ENCODE measurements at places on chromosomes 3 and 15.

DNA sequence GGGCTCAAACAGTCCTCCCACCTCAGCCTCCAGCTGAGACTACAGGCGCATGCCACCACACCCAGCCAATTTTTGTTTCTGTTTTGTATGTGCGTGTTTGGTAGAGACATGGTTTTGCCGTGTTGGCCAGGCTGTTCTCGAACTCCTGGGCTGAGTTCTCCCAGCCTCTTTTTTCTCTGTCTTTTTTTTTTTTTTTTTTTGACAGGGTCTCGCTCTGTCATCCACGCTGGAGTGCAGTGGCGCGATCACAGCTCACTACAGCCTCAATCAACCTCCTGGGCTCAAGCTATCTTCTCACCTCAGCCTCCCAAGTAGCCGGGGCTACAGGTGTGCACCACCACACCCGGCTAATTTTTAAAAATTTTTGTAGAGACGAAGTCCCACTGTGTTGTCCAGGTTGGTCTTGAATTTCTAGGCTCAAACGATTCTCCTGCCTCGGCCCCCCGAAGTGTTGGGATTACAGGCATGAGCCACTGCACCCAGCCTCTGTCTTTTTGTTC lies 867 bp upstream of the DCAF1 start:
- no peak for DNase-seq
- no peaks in the 10 kb centered on the region for H3K4me1 ChIP-seq
- no peaks in the 10 kb centered on the region for H3K36me3 ChIP-seq
- no peaks in the 10 kb centered on the region for H3K27me3 ChIP-seq
- peak overlapping the region; percentile 40 for H3K4me3 ChIP-seq

DNA sequence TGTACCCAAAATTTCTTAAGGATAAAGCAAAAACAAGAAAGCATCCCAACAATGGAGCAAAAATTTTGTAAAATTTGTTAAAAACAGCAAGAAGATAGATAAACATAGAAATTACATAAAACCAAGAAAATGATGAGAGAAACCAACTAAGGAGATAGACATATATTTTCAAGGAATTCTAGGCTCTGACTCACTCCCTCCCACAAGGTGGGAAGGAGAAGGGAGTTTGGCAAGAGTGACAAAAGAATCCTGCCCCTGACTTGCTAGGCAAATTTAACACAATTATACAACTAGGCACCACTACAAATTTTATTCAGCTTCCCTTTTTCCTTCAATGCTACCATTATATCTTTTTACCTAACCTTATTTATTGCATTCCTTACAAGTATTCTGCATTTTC lies 70.9 kb downstream of the MYO9A start:
- H3K27me3 ChIP-seq, result no peaks in the 10 kb centered on the region
- no peaks in the 10 kb centered on the region for H3K36me3 ChIP-seq
- no peaks in the 10 kb centered on the region for H3K4me1 ChIP-seq
- no peak overlapping the region for H3K4me3 ChIP-seq

DNA sequence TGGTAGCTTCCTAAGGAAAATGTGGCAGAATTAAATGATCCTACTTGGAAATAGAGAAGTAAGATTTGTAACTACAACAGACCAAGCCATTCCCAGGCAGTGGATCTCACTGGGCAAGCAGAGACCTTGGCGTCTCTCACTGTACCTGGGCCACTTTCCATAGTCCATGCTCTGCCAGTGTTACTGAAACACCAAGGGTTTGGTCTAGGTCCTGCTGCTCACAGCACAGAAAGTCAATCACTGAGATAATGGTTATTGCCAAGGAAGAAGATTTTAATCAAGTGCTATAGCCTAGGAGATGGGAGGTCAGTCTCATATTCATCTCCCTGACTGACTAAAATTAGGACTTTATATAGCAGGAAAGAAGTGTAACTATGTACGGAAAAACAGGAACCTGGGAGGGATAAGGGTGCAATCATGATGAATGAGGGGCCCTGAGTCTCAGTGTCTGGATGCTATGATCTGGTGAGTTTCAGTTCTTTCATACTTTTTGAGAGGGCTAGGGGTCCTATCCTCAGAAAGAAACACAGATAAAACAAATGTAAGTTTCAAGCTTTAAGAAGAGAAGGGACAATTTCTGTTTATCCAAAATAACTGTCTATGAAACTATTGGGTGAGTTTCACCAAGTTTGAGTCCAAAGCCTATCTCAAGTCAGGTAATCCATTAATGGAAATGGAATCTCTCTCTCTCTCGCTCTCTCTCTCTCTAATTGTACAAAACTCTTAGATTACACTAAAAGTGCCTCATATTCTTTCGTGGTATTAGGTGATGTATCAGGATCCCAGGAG lies 20.6 kb downstream of the GPR15 start:
- H3K27me3 ChIP-seq, result no peaks in the 10 kb centered on the region
- H3K4me3 ChIP-seq, result no peak overlapping the region
- H3K27ac ChIP-seq, result no peak overlapping the region
- peaks cover 17% of the 10 kb centered on the region for H3K4me1 ChIP-seq
- DNase-seq, result no peak

GRCh38 chr15:42385206-42385979 lies 26.1 kb downstream of the CAPN3 start:
- H3K4me1 ChIP-seq, result no peaks in the 10 kb centered on the region
- no peak overlapping the region for H3K4me3 ChIP-seq
- H3K27me3 ChIP-seq, result no peaks in the 10 kb centered on the region
- H3K36me3 ChIP-seq, result no peaks in the 10 kb centered on the region

- DNase-seq, result no peak
- no peak overlapping the region for H3K4me3 ChIP-seq
- no peaks in the 10 kb centered on the region for H3K4me1 ChIP-seq
- no peaks in the 10 kb centered on the region for H3K36me3 ChIP-seq
- H3K27me3 ChIP-seq, result no peaks in the 10 kb centered on the region
These were observed 54.9 kb downstream of the ANP32A start for GRCh38 chr15:68765602-68766368.

- H3K4me3 ChIP-seq, result no peak overlapping the region
- H3K36me3 ChIP-seq, result no peaks in the 10 kb centered on the region
- H3K27me3 ChIP-seq, result no peaks in the 10 kb centered on the region
- DNase-seq, result no peak
- H3K4me1 ChIP-seq, result no peaks in the 10 kb centered on the region
These were observed 189.6 kb upstream of the MCTP2 start for GRCh38 chr15:94041746-94042145.

DNA sequence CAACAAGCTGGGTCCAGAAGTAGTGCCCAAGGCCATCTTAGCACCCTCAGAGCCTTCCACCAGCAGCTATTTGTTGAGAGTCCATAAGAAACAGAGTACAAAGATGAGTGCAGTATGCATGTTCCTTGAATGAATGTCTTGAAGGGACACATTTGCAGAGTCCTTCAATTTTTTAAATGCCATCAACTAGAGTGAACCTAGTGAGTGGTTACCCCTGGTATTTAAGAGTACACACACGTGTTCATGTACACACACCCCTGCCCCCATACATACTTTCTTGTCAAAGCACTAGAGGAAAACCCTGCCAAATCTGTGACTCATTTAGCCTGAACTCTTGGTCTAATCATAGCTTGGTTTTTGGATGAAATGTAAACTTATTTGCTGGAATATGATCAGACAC lies 84.5 kb upstream of the GALNT15 start:
- H3K27ac ChIP-seq, result no peak overlapping the region
- no peak for DNase-seq
- no peaks in the 10 kb centered on the region for H3K36me3 ChIP-seq
- H3K4me1 ChIP-seq, result no peaks in the 10 kb centered on the region

DNA sequence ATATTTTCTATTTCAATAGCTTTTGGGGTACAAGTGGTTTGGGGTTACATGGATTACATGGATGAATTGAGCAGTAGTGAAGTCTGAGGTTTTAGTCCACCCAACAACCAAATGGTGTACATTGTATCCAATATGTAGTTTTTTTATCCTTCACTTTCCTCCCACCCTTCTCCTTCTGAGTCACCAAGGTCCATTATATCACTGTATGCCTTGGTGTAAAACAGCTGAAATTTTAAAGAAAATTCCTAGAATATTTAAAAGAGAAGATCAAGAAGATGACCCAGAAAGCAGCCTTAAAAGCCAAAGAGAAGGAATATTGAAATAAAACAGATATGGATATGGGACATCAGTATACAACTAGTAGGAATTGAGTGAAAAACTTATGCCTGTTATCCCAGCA lies 204.2 kb upstream of the COL8A1 start:
- no peak for DNase-seq
- no peaks in the 10 kb centered on the region for H3K4me1 ChIP-seq
- H3K27ac ChIP-seq, result no peak overlapping the region
- no peaks in the 10 kb centered on the region for H3K36me3 ChIP-seq

GRCh38 chr3:152328841-152329240 lies 60.1 kb downstream of the MBNL1 start:
- H3K36me3 ChIP-seq, result 0 out of 2 replicates have a peak, but pooled peaks cover 5% of the 10 kb centered on the region
- H3K4me1 ChIP-seq, result peaks cover 67% of the 10 kb centered on the region
- no peaks in the 10 kb centered on the region for H3K27me3 ChIP-seq

DNA sequence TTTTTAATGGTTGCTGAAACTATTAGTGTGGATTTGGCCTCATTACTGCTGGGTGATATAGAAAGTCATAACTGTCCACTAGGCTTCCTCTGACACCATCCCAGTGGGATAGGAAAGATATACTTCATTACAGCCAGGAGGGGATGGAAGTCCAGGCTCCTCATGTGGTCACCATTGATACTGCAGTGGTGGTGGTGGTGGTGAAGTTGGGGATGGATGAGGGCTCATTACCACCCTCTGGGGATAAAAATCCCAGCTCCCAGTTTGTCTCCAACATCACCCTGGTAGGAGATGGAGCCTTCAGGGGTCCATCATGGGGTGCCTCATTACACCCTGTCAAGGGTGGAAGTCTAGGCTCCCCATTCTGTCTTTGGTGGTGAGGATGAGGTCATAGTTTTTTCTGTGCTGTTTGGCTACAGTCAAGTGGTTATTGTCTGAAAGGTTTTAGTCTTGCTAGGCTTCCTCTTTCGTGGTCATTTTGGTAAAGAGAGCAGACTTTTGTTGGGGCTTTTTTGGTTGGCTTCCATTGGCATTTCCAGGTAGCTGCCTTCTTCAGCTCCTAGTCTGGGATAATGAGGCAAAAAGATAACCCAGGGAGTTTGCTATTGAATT lies 30.1 kb upstream of the FILIP1L start:
- no peak overlapping the region for H3K27ac ChIP-seq
- no peaks in the 10 kb centered on the region for H3K36me3 ChIP-seq
- no peak overlapping the region for H3K4me3 ChIP-seq
- DNase-seq, result no peak
- no peaks in the 10 kb centered on the region for H3K4me1 ChIP-seq
- no peaks in the 10 kb centered on the region for H3K27me3 ChIP-seq

DNA sequence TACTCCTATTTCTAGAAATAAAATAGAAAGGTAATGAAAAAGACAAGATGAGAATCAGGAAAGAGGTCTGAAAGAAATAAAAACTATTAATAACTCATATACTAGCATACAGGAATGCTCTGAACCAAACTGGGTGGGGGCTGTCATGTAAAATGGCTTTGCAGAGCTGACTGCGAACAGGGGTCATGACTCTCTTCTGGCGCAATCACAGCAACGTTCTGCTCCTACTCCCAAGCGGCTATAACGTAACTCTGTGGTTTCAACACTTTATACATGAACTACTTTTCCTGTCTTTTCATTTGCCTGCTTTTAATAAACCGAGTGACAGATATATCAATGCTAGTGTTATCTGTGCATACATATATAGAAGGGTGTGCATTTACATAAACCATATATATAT lies 116.7 kb downstream of the DLG1 start:
- no peaks in the 10 kb centered on the region for H3K36me3 ChIP-seq
- H3K4me3 ChIP-seq, result no peak overlapping the region
- DNase-seq, result no peak
- no peak overlapping the region for H3K27ac ChIP-seq

DNA sequence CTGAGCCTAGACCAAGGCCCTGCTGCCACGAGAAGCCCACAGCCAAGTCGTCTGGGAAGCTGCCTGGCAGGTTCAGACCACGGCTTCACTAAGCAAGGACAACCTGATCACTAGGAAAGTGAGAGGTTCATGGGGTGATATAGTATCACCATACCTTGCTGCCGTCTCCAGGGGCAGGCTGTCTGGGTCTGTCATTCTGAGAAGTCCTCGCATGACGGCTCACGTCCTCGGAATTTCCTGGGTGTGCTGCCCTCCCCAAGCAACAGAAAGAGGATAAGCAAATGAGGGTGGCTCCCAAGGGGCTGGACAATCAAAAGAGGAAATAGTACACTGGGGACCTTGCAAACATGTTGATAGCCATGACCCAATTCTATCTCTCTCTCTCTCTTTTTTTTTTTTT lies 207.4 kb upstream of the IGF1R start:
- H3K36me3 ChIP-seq, result no peaks in the 10 kb centered on the region
- H3K4me1 ChIP-seq, result no peaks in the 10 kb centered on the region
- H3K27me3 ChIP-seq, result no peaks in the 10 kb centered on the region
- no peak overlapping the region for H3K4me3 ChIP-seq

DNA sequence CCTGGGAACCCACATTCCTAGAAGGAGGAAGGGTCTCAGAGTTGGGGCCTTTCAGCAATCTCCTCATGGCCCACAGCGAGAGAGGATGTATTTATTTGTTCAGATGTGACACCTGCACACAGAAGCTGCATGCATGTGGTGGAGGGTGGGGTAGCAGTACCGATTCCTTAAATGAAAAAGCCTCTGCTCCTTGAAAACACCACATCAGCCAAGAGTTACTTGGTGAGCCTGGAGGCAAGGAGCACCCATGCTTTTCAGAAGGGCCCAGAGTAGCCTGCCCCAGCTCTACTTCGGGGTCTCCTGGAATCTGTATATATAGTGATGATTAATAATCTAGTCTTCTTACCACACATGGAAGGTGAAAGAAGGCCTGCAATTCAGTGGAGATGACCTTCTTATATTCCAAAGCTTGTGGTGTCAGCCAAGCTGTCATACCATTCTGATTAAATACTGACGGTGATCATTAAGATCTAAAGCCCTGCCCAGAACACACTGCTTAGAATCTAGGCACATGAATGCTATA lies 33.5 kb downstream of the SEMA6D start:
- H3K4me1 ChIP-seq, result 0 out of 2 replicates have a peak, but pooled peaks cover 6% of the 10 kb centered on the region
- no peaks in the 10 kb centered on the region for H3K27me3 ChIP-seq
- DNase-seq, result no peak
- no peak overlapping the region for H3K4me3 ChIP-seq

DNA sequence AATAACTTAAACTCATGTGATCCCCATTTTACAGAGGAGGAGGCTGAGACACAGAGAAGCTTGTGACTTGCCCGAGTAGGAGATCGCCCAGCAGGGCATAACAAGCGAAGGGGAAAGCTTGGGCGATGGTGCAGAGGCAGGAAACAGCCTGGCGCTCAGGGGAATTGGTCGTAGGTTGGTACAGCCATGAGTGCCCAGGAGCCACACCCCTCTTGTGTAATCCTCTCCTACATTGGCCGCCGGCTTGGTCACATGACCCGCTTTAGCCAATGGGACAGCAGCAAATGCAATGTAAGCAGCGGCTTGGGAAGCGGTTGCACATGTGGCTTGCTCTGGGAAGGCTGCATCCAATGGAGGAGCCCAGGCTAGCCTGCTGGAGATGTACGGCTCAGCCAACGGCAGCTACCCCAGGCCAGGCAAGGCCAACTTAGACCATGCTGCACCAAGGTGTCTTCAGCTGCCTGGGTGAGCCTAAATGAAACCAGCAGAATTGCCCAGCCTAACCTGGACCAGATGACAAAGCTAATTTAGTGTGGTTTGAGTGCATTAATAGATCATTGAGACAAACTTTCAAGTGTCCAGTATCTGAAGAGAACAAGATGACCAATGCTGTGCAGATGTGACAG lies 50.3 kb upstream of the SLC6A6 start:
- no peak overlapping the region for H3K27ac ChIP-seq
- H3K36me3 ChIP-seq, result no peaks in the 10 kb centered on the region
- H3K4me3 ChIP-seq, result no peak overlapping the region

- peaks cover 7% of the 10 kb centered on the region for H3K4me1 ChIP-seq
- no peaks in the 10 kb centered on the region for H3K36me3 ChIP-seq
- no peak overlapping the region for H3K27ac ChIP-seq
- no peak for DNase-seq
These were observed 18.1 kb downstream of the H1-8 start for GRCh38 chr3:129560911-129561594.
